Aorta (tissue), 5 donors: ENCODE measurements at places on chromosomes 5 and 9. TPM values are rescaled to one million over a fixed set of nuclear protein-coding genes. Genes with fewer than 3 reads are reported as not detected.

GRCh38 chr5:169703813-169704212 lies 66.7 kb downstream of the DOCK2 start:
- no peak for DNase-seq

DNA sequence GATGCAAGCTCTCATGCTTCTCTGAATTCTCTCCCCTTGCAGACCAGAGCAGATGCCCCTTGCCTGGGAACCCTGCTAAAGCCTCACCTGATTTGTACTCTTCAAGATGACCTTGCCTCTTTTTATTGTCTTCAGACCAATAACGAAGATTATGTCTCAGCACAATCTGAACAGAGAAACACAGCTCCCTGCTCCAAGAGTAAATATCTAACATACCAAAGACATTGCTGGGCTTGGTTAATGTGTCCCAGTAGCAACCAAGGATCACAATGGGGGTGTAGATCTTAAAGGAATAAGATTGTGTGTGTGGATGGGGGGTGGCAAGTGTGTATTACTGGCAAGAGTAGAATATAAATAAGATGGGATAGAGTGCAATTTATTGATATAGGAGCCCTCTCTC lies 67.6 kb upstream of the LHFPL2 start:
- DNase-seq: no peak

The NXNL2 gene
- 0.78 TPM for total RNA-seq

GRCh38 chr5:168443950-168444700 lies 42.1 kb upstream of the RARS1 start:
- DNase-seq: no peak

DNA sequence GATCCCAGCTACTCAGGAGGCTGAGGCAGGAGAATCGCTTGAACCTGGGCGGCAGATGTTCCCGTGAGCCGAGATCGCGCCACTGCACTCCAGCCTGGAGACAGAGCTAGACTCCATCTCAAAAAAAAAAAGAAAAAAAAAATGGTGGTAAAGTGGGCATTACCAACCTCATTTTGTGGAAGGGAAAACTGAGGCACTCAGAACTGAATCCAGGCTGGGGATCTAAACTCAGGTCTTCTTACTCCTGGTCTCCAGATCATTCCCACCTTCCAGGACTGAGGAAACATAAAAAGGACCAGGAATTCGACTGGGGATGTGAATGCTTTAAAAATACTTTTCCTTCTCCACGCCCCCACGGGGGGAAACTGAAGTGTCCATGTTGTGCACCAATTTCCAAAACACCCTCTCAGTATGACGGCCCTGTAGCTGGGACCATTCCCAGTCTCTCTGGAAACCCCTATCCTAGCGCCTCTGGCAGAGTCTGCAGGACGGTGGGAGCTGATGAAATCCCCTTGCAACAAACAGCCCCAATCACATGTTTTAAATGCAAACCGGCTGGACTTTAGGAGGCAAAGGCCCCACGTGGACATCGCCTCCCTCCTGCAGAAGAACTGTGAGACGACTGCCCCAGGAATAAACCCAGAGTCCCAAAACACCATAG lies 8.9 kb upstream of the AKNA start:
- no peak for DNase-seq

The TERT gene
- not detected for total RNA-seq

GRCh38 chr5:154519359-154519758 lies 41.3 kb upstream of the HAND1 start:
- no peak for DNase-seq

The IFNA5 gene
- 0.39 TPM for total RNA-seq

- DNase-seq: no peak
These were observed 92.7 kb downstream of the PCSK1 start for GRCh38 chr5:96340357-96340756.

- DNase-seq: no peak
These were observed 25.9 kb upstream of the AP3B1 start for GRCh38 chr5:78320401-78320800.

The ADAMTSL2 gene
- total RNA-seq: 20.9 TPM

DNA sequence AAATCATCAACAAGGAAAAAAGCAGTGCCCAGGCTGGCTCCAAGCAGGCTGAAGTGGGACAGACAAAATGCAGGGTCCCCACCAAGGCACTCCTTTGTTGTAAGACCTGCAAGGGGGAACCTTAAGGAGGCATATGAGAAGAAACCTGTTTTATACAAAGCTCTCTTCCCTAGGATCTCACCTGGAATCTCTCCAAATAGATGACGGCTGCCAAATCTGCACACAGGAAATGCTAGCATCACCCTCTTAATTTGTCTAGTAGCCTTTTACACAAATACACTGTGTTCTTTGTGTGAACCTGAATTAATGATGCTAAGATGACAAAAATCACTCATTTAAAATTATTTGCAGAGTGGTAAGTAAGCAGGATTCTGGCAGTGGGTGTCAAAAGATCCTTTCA lies 280.2 kb downstream of the SPOCK1 start:
- no peak for DNase-seq

DNA sequence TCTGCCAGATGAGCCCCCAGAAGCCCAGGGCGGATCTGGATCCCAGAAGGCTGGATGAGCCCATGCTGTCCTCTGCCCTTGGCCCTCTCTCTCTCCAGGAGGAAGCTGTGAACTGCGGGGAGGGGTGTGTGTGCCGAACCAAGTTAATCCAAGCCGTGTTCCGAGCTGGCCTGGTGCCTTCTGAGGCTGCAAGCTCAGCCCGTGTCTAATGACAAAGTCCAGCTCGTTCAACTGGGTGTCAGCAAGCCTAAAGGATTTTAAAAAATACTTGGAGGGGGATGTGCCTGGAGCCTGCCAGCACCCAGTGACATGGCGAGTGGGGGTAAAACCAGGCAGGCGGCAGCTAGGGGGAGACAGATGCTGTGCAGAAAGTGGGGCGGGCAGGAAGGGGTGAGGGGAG lies 8.0 kb downstream of the STC2 start:
- DNase-seq: no peak
